ENCODE measurements at places on chromosomes 3 and 15. TPM values are rescaled to one million over a fixed set of nuclear protein-coding genes. Genes with fewer than 3 reads are reported as not detected.

Gene CYP1A2
- not detected for total RNA-seq

Gene FAM107A
- total RNA-seq, result not detected

Gene C3orf85
- total RNA-seq, result not detected

Gene GOLGA8S
- not detected for total RNA-seq

Gene CELF6
- 0.46 TPM for total RNA-seq

Gene TPRA1
- 55.1 TPM for total RNA-seq

Gene SCN11A
- total RNA-seq, result not detected

Gene ZNF80
- total RNA-seq, result 0.06 TPM

Gene XCR1
- 0.06 TPM for total RNA-seq

Measured in LHCN-M2 (cell line).